CD8-positive, alpha-beta memory T cell (primary cell): ENCODE measurements at places on chromosomes 7 and 10. TPM values are rescaled to one million over a fixed set of nuclear protein-coding genes. Genes with fewer than 3 reads are reported as not detected.

- DNase-seq, result peak; percentile 13
Measured at GRCh38 chr10:23158370-23158769, 33.7 kb upstream of the PTF1A start.

- DNase-seq, result no peak
Measured at GRCh38 chr7:80517282-80517747, 5.5 kb upstream of the GNAT3 start.

GRCh38 chr7:149732611-149733010, 40.8 kb downstream of the ZNF467 start:
- DNase-seq, result no peak

DNA sequence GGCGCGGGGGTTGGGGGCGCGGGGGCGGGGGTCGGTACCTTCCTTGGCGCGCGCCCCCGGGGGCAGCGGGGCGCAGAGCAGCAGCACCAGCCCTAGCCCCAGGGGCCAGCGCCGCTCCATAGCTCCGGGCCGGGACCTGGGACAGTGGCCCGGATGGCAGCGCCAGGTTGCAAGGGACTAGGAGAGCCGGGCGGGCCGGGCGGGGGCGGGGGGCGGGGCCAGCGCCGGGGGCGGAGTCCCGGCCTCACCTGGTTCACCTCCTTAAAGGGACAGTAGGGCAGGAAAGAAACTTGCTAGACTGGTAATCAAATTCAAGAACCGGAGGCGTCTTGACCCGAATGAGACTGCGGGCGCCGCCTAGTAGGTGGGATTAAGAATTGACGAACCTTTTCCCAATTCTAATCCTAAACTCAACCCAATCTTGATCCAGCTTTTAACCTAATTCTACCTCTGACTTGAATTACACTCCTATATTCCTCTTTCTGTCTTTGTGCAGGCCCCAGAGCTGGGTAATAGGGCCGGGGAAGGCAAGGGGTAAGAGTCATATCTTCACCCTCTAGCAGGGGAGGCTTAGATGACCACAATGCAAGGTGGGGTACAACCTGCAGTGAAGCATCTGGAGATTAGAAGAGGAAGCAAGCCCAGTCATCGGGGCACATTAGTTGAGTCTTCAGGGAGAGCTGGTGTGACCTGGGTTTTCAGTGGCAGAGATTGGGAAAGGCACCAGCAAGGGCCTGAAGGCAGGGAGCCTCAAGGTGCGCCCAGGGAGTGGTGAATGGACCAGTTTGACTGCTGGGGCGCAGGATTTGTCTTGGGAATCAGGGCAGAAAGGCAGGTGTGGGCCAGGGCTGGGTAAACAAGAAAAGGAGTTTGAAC, at the start of gene EPHA1:
EPHA1 (minus strand) TSS at position 171 of the 876 bp plus-strand sequence; CDS start at position 120, 51 bp downstream.
- peak; percentile 45 for DNase-seq

DNA sequence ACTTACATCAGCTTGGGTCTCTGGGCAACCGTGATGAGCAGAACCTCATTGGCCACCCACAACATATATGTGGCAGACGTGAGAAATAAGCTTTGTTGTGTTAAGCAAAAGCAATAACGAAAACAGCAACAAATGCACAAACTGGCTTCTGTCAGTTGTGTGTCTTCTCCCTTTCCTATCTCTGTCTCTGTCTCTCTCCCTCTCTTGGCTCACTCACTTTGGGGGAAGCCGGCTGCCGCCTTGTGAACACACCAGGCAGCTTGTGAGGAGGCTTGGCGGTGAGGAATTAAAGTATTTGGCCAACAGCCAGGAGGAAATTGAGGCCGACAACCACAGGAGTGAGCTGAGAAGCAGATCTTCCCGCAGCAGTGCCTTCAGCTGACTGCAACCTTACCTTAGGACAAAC, 21.9 kb upstream of the CDCA7L start:
- DNase-seq, result peak; percentile 25

DNA sequence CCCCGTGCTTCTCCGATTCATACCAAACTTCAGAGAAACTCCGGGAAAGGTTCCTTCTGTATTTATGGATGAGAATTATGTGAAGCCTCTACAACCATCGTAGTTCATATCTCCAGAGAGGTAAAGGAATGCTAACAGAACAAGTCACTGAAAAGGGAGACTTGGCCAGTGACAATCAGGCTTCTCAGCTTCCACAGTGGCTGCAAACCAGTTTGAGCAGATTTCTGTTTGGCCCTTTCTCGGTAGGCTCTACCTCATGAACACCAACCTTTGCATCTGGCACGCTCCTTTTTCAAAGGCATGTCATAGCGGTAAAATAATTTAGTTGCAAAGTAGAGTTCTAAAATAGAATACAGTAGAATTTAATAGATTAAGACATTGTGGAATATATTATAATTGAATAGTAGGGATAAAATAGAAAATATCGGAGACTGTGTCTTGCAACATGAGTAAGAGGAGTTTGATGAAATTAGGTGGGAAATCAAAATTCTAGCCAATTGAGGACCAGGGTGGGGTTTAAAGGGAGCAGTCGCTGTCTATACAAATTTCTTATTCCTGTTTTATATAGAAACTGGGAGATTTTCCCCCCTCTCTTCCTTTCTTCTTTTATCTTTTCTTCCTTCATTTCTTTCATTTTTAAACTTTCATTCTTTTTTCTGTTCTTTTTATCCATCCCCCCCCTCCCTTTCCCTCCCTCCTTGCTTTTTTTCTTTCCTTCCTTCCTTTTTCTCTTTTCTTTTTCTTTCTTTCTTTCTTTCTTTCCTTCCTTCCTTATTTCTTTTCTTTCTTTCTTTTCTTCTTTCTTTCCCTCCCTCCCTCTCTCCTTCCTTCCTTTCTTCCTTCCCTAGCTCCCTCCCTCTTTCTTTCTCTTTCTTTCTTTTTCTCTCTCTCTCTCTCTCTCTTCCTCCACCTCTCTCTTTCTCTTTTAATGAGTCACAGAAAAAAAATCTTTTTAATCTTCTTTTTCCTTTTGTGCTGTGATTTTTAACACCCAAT, 161.5 kb upstream of the KLF6 start:
- no peak for DNase-seq

DNA sequence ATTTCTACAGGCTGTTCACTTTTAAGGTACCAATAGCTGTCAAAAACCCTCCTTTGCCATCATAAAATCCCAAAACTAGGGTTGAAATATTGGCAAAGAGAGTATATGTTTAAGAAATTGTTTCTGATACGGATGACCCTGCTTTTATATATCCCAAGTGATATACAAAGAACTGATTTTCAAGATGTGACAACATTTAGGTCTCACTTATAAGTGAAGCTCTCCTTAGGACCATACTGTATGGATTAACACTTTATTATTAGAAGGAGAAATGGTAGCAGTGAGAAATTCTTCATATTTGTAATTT, 11.0 kb upstream of the CRPPA start:
- no peak for DNase-seq

GRCh38 chr10:93081834-93082233, 8.1 kb downstream of the CYP26A1 start:
- no peak for DNase-seq

DNA sequence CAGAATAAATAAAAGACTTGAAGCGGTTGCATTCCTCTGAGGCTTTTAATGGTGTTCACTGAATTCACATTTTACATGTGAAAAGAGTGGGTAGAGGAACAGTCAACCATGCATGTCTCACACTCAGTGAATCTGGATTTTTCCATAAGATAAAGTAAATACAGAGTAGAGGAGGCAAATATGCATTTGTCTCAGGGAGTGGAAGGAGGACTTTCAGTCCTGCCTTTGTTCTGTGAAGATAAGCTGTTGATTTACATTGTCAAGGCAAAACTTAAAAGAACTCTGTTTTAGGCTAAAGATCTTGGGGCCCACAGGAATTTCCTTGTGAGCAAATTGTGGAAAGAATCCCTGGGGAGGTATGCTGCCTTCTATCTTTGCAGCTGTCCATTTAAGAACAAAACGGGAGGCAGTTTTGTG, 825.3 kb upstream of the MBL2 start:
- DNase-seq, result no peak

- DNase-seq, result peak; percentile 14
Measured at GRCh38 chr10:48289501-48290238, 15.2 kb upstream of the FRMPD2 start.

GRCh38 chr7:22709857-22710256, 17.1 kb upstream of the IL6 start:
- DNase-seq, result no peak

GRCh38 chr7:3289996-3290395, 11.1 kb upstream of the SDK1 start:
- DNase-seq, result no peak

GRCh38 chr10:43393606-43394360, 15.2 kb downstream of the HNRNPF start:
- DNase-seq, result no peak

The PPP1R17 gene
- not detected for total RNA-seq

The CPEB3 gene
- total RNA-seq, result 2.1 TPM

The SPDYE9 gene
- total RNA-seq, result not detected
